Endothelial cell of umbilical vein (primary cell): ENCODE measurements at places on chromosomes 11 and 22. TPM values are rescaled to one million over a fixed set of nuclear protein-coding genes. Genes with fewer than 3 reads are reported as not detected.

GRCh38 chr11:36803084-36803483, 205.0 kb upstream of the RAG2 start:
- no peaks in the 10 kb centered on the region for H3K27me3 ChIP-seq
- H3K4me3 ChIP-seq: no peak overlapping the region
- DNase-seq: no peak
- no peaks in the 10 kb centered on the region for H3K4me1 ChIP-seq

DNA sequence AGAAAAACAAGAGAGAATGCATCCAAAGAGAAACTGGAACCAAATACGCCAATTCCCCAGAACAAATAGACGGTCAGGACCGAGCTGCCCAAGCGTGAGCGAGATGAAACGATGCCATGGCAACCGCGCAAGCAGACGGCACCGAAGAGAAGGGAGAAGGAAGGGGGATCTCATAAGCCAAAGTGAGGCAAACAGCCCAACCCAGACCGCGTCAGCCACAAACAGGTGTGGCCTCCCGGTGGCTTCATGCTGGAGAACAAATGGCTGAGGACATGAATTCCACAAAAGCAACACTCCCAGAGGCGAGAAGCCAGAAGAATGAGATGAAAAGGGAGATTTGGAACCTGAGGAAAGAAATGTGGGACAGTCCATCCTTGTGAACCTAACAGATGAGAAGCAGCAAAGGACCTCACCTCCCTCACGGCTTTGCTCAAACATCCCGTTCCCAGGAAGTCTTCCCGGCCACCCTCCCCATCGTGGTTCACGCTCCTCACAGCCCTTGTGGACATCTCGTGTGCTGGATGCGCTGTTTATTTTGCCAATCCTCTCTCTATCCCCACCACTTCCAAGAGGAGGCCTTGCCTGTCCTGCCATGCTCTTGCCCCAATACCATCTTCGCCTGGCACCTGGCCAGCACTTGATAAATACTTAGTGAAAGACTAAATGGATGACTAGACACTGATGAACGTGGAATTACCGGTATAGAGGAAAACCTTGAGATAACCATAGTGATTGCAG, 89.1 kb upstream of the RTL6 start:
- no peaks in the 10 kb centered on the region for H3K36me3 ChIP-seq
- no peak for DNase-seq
- peaks cover 2% of the 10 kb centered on the region for H3K27me3 ChIP-seq

DNA sequence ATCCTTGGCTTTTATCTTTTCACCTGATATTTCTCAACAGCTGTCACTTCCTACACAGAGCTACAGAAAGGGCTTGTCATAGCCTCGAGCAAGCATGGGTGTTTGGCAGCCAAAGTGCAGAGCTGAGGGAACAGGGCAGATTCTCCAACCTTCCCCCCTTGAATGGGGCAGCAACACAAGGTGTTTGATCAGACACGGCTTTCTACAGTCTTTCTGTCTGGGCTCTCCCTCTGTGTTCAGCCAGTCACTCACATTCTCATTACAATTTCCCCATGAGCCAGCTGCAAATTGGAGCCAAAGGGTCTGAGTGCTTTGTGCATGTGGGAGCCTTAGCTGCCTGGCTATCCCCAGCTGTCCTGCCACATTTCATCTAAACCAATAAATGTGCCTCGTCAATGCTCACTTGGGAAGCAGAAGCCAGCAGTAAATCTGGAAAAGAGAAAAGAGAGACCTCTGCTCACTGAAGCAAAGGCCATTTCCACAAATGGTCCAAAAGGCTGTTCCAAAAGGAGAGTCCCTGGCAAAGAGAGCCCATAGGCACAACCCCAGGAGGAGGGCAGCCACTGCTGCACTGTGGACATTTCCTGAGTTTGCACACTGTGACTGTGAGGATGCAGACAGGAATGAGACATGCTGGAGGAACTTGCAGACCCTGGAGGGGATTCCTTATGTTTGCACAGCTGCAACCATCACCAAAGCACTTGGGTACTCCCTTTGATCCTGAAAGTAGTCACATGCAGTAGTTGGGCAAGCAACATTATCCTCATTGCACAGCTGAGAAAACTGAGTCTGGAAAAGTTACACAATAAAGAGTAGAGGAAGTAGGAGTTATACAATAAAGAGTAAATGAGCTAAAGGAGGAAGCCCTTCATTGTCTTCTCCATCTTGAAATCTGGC, 186.8 kb downstream of the FAM181B start:
- H3K27me3 ChIP-seq: no peaks in the 10 kb centered on the region
- H3K36me3 ChIP-seq: no peaks in the 10 kb centered on the region
- no peak overlapping the region for H3K4me3 ChIP-seq
- no peaks in the 10 kb centered on the region for H3K4me1 ChIP-seq
- DNase-seq: no peak

GRCh38 chr11:71354394-71355105, 93.6 kb downstream of the DHCR7 start:
- H3K36me3 ChIP-seq: no peaks in the 10 kb centered on the region
- no peak overlapping the region for H3K27ac ChIP-seq
- no peaks in the 10 kb centered on the region for H3K4me1 ChIP-seq

DNA sequence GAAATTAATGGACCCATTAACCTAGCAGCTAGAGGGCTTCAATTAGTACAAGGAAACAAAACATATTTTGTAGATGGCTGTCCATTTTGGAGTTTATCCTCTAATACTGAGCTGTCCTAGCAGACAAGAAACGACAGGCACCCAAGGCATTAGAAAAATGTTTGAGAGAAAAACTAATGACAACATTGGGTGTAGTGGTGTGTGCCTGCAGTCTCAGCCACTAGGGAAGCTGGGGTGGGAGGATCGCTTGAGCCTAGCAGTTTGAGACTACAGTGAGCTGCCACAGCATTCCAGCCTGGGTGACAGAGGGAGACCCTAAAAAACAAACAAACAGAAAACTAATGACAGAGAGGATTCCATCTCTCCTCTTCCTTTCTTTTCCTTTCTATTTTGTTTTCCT, 1.5 kb downstream of the A4GALT start:
- no peak for DNase-seq
- no peaks in the 10 kb centered on the region for H3K36me3 ChIP-seq
- no peak overlapping the region for H3K4me3 ChIP-seq
- no peak overlapping the region for H3K27ac ChIP-seq
- H3K27me3 ChIP-seq: peaks cover 6% of the 10 kb centered on the region

- H3K4me3 ChIP-seq: no peak overlapping the region
- H3K4me1 ChIP-seq: no peaks in the 10 kb centered on the region
- no peak overlapping the region for H3K27ac ChIP-seq
- no peak for DNase-seq
- no peaks in the 10 kb centered on the region for H3K27me3 ChIP-seq
- H3K36me3 ChIP-seq: no peaks in the 10 kb centered on the region
Measured at GRCh38 chr11:130181295-130182272, 22.0 kb downstream of the ST14 start.

DNA sequence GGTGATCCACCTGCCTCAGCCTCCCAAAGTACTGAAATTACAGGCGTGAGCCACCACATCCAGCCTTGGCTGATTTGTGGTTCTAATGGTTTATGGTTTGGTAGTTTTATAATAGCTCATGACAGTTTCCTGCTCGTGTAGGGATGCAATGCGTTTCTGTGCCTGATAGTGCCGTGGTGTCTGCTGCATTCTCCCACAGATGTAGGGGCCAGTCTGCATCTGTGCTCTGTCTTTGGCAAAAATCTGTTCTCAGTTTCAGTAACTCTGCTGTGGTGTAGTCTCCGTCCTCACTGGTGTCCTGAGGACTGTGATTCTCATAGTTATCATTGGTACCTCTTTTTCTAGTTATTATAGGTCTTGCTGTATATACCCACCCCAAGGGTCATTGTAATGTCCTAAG, 16.3 kb downstream of the ST14 start:
- H3K27ac ChIP-seq: no peak overlapping the region
- DNase-seq: no peak
- H3K4me1 ChIP-seq: no peaks in the 10 kb centered on the region
- H3K27me3 ChIP-seq: no peaks in the 10 kb centered on the region
- H3K36me3 ChIP-seq: no peaks in the 10 kb centered on the region
- no peak overlapping the region for H3K4me3 ChIP-seq

DNA sequence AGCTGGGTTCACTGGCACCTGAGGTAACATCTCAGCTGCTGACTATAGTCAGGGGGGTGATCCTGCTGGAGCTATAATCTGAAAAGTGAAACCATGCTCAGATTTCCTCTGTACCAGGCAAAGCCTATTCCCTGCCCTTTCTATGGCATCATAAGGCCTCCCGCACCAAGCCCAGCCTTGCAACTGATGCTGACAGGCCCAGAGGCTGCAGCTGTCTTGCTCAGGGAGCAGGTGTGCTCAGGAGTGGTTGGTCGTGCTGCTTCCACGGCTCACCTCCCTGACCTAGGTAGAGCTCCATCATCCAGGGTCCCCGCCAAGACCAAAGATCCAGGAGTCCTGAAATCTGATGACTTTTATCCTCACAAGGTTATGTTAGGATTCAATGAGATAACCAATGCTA, 121.7 kb downstream of the FEZ1 start:
- peaks cover 4% of the 10 kb centered on the region for H3K27me3 ChIP-seq
- no peak overlapping the region for H3K27ac ChIP-seq
- H3K4me3 ChIP-seq: no peak overlapping the region
- DNase-seq: no peak
- no peaks in the 10 kb centered on the region for H3K4me1 ChIP-seq
- H3K36me3 ChIP-seq: no peaks in the 10 kb centered on the region

GRCh38 chr11:23112987-23113886, 253.0 kb upstream of the CCDC179 start:
- no peaks in the 10 kb centered on the region for H3K36me3 ChIP-seq
- peak; percentile 73 for DNase-seq
- no peak overlapping the region for H3K27ac ChIP-seq
- H3K4me3 ChIP-seq: no peak overlapping the region
- peaks cover 3% of the 10 kb centered on the region for H3K4me1 ChIP-seq

DNA sequence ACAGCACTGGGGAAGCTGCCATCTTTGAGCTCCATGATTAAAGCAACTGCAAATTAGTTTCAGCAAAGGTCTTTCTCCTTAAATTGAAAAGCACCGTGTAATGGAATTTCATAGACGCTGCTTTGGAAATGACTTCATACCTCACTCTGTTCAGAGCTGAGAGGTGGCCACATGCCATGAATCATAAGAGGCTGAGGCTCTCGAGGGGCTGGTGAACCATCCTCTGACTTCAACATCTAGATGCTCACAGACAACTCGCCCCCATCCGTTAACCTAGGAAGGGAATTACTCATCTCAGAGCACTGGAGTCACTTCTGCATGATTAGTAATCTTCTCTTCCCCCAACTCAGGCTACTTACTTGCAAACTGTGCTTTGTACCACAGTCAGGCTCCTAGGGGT, 122.3 kb downstream of the RCN1 start:
- H3K27ac ChIP-seq: no peak overlapping the region
- H3K4me1 ChIP-seq: no peaks in the 10 kb centered on the region
- H3K36me3 ChIP-seq: no peaks in the 10 kb centered on the region
- no peaks in the 10 kb centered on the region for H3K27me3 ChIP-seq
- no peak overlapping the region for H3K4me3 ChIP-seq

DNA sequence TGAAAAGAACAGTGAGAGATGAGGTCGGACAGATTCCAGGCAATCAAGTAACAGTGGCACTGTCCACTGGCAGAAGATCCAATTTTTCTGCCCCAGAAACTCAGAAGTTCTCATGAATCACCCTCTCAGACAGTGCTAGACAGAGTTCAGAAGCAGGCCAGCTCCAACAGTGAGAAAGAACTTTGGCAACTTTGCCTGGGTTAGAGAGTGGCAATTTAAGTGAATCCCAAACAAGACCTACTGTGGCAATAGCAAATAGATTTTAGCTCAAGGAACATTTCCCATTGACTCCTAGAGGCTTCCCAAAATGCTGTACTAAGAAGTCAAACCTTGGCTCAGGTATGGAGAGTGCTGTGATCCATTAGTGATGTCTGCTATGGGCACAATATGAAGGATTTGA, 12.3 kb downstream of the CD44 start:
- no peaks in the 10 kb centered on the region for H3K4me1 ChIP-seq
- no peaks in the 10 kb centered on the region for H3K27me3 ChIP-seq
- H3K36me3 ChIP-seq: no peaks in the 10 kb centered on the region

DNA sequence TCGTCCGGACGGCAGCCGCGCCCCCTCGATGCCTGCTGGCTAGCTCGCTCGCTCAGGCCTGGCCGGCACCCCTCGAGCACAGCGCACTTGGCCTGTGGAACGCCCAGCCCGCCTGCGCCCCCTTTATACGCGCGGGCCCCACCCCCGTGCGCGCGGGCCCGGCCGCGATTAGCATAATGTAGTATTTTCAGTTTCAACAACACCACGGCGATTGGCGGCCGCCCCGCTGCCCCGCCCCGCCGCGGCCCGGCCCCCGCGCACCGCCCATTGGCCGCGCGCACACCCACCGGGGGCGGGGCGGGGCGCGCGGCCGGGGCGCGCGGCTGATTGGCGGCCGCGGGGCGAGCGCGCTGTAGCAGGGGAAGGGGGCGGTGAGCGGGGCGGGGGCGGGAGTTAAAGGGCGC, at the start of gene CDKN1C:
TSS of gene CDKN1C (minus strand) at position 98 of the 404 bp plus-strand sequence. CDS start 319 bp downstream, outside the sequence.
- no peak within 1 kb of the TSS for H3K27ac ChIP-seq
- H3K36me3 ChIP-seq: no peaks in the 10 kb centered on the region
- peak; percentile 88 for DNase-seq

GRCh38 chr11:119376197-119376847, 5.2 kb downstream of the USP2 start:
- H3K36me3 ChIP-seq: no peaks in the 10 kb centered on the region
- no peak overlapping the region for H3K4me3 ChIP-seq
- H3K27me3 ChIP-seq: peaks cover 7% of the 10 kb centered on the region
- no peak overlapping the region for H3K27ac ChIP-seq
- H3K4me1 ChIP-seq: peaks cover 4% of the 10 kb centered on the region

DNA sequence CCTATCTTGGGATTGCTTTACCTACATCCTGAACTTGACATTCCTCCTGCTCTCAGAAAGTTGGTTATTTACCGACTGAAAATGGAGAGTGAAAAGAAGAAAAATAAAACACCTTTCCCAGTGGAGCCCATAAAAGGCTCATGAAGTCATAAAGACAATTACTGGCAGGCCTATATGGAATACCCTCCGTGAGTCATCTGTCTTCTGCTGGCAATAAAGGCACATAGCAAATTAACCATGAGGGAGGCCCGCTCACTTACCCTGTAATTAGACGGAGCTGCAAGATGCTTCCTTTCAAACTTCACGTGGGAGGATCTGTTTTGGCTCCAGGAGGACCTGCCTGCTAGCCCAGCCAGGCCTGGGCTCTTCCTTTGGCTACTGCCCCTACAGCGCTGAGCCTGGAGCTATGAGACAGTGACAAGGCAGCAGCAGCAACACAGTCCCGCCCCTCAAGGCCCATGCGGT, 540.4 kb downstream of the BUD13 start:
- H3K4me1 ChIP-seq: no peaks in the 10 kb centered on the region
- no peak for DNase-seq
- H3K27ac ChIP-seq: no peak overlapping the region
- no peak overlapping the region for H3K4me3 ChIP-seq
- no peaks in the 10 kb centered on the region for H3K36me3 ChIP-seq
- no peaks in the 10 kb centered on the region for H3K27me3 ChIP-seq

The IFITM1 gene
- total RNA-seq: 4.0 and 11.5 TPM in 2 replicates

The APOL5 gene
- total RNA-seq: not detected in 2 replicates

The NAV2 gene
- 45.8 and 68.0 TPM in 2 replicates for total RNA-seq

The RBFOX2 gene
- total RNA-seq: 125 and 129 TPM in 2 replicates

The IL18BP gene
- total RNA-seq: 12.9 and 13.0 TPM in 2 replicates

The MYOD1 gene
- total RNA-seq: not detected in 2 replicates
